ENCODE measurements at places on chromosomes 6 and 20.

GRCh38 chr6:96196633-96197032 is 180.9 kb downstream of the FUT9 start:
- DNase-seq, result no peak

- no peak for DNase-seq
Observed at GRCh38 chr20:40806929-40807820, 118.1 kb upstream of the MAFB start.

GRCh38 chr6:39301606-39302005 is 12.6 kb downstream of the KCNK17 start:
- no peak for DNase-seq

DNA sequence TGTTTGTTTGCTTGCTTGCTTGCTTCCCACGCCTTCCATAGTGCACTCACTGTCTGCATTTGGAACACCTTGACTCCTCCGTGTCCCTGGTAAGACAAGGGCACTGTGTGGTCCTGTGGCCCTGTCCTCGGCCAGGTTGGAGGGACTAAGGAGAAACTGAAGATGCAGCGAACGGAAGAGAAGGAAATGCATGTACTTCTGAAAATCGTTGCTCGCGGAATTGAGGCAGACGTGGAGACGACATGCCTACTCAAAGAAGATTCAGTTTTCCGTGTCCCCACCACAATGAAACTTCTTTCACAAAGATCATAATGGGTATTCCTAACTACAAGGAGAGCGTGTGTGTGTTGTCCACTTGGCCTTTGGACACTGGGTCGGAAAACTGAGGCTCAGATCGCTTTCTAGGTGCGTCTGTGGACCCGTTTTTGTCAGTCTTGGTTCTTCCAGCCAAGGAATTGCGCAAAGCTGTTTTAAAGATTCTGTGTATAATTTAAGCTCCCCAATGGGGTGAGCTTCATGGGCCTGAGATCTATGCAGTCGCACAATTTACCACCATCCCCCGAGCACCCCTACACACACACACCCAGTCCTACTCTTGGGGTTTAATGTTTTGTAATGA is 120.4 kb upstream of the ZNF184 start:
- no peak for DNase-seq

DNA sequence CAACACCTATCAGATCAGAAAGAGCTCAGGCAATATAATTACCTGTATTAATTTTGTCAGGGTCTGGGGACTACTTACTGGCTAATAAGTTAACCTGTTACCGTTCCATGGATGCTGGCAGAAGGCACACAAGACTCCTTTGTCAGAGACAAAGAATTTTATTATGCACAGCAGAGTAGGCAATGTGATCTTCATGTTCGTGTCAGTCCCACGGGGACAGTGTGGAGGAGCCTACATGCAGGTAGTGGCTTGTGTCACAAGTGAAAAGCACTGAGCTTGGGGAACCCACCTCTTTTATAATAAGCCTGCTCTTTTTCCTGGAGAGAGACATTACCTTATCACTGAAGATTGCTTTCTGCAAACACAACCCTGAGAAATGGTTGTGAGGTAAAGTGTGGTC is 96.9 kb downstream of the CD164 start:
- DNase-seq, result no peak

- DNase-seq, result no peak
Observed at GRCh38 chr20:51275826-51276225, 252.9 kb upstream of the KCNG1 start.

GRCh38 chr6:6455272-6455671 is 133.2 kb upstream of the LY86 start:
- no peak for DNase-seq

DNA sequence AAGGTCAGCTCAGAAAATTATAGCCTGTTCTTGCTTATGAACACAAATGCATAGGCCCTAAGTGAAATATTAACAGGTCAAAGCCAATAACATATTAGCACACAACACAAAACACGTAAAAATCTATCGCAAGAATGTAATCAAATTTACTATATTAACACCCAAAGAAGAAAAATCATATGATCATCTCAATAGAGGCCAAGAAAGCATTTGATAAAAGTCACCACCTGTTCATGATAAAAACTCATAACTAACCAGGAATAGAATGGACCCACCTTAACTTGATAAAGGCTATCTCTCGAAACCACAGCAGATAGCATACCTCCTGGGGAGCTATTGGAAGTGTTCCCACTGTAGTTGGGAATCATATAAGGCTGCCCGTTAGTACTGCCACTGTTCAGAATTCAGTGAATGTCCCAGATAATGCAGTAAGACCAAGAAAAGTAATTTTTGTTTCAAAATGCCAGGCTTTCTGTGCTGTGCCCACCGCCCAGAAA is 21.6 kb downstream of the POFUT1 start:
- no peak for DNase-seq
